ENCODE measurements at places on chromosomes 5 and 9. TPM values are rescaled to one million over a fixed set of nuclear protein-coding genes. Genes with fewer than 3 reads are reported as not detected.

The WDR38 gene
- not detected for total RNA-seq

DNA sequence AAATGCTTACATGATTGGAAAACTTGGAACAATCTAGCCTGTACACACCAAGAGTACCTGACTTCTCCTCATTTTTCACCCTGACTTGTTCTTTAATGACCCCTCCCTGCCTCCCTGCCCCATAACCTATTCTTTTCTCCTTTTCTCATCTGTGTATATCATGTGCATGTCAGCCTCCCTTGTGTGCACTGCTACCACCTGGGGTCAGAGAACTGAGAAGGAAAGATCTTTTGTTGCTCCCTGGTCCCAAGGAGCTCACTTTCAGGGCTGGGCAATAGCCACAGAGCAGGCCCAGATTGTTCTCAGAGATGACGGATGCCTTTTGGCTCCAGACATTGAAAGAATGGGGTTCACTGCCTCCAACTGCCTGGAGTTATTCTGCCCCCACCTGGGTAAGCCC, 5.1 kb downstream of the MAP1B start:
- no peak for DNase-seq

- no peak for DNase-seq
These were observed 32.6 kb upstream of the NPR3 start for GRCh38 chr5:32678472-32678871.

GRCh38 chr5:157747173-157747740, 3.7 kb downstream of the LSM11 start:
- DNase-seq: no peak
